Stimulated activated CD4-positive, alpha-beta T cell treated with anti-CD3 and anti-CD28 coated beads, TNF-alpha, amount 100 ng/mL, for 4 hours (primary cell): ENCODE measurements at places on chromosomes 7 and 10.

DNA sequence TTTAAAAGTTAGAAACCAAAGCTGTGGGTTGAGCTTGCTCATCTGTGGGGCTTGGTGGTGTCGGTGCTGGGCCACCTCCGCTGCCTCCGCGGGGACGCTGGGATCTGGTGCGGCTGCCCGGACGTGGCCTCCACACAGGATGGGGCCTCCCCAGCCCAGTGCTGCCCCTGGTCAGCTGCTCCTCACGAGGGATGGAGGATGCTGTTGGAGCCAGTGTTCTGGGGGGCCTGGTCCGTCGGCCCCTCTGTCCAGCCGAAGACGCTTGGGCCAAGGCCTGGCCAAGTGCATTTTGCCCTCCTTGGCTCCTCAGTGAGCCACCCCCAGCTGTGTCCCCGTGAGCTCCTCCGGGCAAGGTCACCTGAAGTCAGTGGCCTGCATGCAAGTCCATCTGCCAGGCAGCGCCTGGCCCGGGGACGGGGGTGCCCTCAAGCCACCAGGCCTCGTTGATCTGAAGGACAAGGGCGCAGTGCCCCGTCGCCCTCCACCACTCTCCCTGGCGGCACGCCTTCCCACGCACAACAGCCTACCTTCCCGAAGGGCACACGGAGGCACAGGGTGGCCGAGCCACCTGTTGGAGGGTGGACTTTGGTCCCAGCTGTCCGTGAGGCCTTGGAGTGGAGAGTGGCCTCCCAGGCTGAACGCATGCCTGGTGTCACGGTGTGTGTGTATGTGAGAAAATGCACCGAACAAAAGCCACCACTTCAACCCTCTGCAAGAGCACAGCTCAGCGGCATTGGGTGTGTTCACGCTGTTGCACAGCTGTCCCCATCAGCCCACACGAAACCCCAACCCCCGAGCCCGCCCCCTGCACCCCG, 27.3 kb downstream of the KNDC1 start:
- no peak for DNase-seq

- DNase-seq = no peak
These were observed 94.4 kb upstream of the SKAP2 start for GRCh38 chr7:26958834-26959233.

DNA sequence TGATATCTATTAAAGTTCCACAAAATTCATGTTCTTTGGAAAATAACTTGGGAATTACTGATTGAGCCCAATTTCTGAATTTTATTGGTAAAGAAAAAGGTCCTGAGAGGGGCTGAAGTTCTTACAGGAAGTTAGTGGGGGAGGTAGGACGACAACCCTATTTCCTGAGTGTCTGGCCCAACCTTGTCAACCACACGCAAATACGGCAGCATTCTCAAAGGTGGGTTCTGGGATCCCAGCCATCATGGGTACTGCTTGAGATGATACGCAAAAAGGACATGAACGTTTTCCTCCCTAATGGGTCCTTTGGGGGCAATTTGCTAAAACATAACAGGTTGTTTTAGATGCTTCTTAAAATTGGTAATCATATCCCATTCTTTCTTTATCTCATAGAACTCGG, 2.7 kb upstream of the PDCD4 start:
- DNase-seq = no peak

DNA sequence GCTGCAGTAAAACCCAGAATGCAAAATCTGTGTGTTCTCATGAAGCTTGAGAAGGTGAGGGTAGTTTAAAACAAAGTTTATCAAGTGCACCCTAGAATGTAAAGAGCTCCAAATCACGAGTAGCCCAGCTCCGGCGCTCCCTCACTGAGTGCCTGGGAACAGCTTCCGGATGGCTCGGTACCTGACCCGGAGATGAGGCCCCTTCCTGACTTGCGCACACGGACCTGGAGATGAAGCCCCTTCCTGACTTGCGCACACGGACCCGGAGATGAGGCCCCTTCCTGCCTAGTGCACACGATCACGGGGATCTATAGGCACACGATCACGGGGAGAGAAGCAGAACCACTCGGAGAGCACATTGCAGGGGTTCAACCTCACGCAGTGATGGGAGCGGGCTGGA, 322.1 kb upstream of the RNF32 start:
- DNase-seq = no peak

DNA sequence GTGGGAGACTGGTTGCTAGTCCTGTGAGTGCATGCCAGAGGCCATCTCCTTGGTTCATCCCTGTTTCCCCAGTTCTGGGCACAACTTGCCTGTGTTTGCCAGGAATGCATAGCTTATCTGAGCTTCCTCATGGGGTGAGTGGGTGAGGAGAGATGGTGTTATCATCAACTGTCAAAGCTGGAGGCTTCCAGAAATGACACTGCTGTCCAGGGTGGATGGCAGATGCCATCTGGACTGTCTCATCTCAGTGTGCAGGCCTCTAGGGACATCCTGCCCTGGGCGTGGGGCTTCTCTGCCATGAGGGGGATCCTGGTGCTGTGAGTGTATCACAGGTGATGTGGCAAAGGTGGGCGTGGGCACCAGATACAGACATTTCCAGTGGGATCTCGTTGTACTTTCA, 328.6 kb downstream of the DPP6 start:
- no peak for DNase-seq

- no peak for DNase-seq
These were observed 33.6 kb downstream of the NKX6-2 start for GRCh38 chr10:132752378-132752777.

- no peak for DNase-seq
These were observed 215.3 kb downstream of the DGKB start for GRCh38 chr7:14687241-14687640.

- DNase-seq = no peak
These were observed 37.7 kb upstream of the ITGB1 start for GRCh38 chr10:32995751-32996150.

DNA sequence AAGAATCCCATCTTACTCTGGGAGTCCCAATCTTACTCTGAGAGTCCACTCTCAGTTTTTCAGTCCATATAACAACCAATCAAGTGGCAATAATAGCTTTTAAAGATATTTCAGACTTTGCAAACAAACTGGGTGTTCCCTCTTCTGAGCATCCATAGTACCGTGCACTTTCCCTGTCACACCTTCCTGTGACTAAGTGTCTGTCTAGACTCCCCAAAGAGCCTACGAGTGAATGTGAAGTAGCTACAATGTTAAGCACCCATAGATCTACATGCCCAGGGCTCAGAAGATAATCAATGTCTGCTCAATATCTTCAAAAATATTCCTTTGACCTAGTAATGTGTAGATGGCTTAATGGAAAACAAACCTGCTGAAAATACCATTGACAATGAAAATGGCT, 95.6 kb upstream of the ASAH2 start:
- DNase-seq = no peak

- no peak for DNase-seq
These were observed 34.3 kb upstream of the PTF1A start for GRCh38 chr10:23157691-23158369.

- no peak for DNase-seq
These were observed 72.3 kb downstream of the CCDC71L start for GRCh38 chr7:106588422-106589197.

DNA sequence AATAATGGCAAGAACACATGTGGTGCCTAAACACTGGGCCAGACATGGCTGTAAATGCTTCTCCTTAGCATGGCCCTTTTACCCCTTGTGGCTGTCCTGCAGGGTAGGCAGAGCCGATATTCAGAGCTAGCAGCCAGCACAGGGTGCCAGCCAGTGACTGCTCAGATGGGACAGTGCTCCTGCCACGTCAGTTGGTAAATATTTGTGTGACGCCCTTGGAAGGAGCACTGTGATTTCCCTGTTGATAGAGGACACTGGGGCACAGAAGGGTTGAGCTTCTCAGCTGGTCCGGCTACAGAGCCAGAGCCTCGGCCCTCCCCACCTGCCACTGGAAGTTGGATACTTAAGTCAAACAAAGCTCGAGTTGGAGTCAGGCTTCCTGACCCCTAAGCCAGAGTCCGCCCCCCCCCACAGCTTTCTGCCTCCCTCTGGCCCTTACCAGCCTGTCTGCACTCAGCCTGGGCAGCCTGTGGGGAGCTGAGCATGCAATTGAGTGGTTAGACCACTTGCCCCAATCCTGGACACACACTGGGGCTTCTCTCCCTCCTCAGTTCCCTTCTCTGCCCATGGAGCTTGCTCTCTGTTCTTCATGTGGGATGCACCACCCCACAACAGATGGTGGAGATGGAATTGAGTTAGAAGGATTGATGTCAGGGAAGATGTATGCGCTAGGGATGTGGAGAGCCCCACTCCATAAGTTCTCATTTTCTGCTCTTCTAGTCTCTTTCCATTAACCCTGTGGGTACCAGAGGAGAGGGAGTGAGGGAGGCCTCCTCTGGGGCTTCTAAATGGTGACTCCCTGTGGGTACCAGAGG, 350.8 kb downstream of the PLXNA4 start:
- DNase-seq = no peak

- no peak for DNase-seq
These were observed 2.9 kb upstream of the ADCYAP1R1 start for GRCh38 chr7:31049005-31049765.

GRCh38 chr10:23975431-23975830, 233.5 kb upstream of the KIAA1217 start:
- no peak for DNase-seq

DNA sequence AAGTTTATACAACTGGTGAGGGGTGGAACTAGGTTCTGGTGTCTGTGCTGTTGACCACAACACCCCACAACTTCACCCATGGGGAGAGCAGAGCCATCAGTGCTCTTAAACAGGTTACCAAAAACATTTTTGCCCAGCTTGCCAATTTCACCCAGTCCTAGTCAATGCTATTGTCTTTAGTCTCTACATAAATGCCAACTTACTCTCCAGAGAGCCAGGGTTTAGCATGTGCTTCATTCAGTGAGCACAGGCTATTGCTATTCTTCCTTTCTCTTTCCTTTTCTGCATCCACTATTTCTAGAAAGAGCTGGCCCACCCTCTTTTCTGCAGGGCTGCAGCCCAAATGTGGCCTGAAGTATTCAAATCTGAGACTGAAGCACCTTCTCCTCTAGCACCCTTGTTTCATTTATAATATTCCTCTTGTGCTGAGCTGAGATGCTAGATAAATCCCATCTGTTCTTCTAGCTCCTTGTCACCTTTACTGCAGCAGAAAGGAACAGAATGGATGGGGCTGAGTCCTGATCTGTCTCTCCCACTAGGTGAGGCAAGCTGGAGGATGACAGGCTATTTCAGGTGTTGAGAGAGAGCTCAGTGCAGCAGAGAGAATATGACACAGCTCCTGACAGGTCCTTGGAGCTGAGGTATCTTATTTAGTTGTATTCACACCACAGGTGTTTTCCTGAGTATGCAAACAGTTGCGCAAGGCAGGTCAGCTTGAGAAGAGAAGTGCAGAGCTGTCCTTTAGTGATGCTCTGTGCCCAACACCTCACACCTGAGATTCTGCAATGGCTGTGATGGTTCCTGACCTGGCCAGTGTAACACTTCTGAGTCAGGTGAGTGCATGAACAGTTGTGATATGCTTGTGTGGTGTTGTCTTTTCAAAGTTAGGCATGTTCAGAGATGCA, 819.2 kb downstream of the CCSER2 start:
- DNase-seq = no peak

DNA sequence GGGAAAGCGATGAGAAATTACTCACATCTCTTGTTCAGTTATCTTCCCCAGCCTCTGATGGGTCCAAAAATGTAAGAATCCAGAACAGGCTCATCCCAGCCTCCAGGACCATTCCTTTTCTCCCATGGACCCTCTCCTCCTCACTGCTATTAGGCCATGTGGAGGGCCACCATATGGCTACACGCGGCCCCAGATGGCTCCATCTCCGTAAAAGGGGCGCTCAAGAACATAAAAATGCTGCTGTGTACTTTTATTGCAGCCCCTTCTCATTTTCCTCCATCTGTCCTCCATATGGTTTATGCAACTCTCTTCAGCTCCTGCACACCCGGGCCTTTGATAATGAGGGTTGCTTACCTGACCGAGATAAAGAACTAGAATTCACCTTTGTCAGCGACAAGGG, 166.2 kb downstream of the RAPGEF5 start:
- DNase-seq = no peak

GRCh38 chr10:117987244-117987909, 59.4 kb downstream of the RAB11FIP2 start:
- no peak for DNase-seq

DNA sequence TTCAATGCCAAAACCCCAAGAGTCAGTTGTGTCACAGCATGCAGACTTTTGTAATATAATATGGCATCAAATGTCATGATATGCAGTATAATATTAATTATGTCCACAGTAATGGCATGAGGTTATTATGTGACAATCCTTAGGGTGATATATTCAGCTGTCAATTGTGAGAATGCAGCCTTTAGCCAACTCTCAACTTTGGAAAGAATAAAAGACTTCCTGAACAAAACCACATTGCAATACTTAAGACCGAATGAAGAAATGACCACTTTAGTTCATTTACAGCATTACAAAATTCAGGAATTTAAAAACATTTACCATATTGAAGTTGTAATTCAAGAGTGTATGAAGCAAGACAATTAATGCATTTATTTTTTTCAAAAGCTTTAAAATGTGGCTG, 45.4 kb downstream of the CPVL start:
- DNase-seq = no peak

DNA sequence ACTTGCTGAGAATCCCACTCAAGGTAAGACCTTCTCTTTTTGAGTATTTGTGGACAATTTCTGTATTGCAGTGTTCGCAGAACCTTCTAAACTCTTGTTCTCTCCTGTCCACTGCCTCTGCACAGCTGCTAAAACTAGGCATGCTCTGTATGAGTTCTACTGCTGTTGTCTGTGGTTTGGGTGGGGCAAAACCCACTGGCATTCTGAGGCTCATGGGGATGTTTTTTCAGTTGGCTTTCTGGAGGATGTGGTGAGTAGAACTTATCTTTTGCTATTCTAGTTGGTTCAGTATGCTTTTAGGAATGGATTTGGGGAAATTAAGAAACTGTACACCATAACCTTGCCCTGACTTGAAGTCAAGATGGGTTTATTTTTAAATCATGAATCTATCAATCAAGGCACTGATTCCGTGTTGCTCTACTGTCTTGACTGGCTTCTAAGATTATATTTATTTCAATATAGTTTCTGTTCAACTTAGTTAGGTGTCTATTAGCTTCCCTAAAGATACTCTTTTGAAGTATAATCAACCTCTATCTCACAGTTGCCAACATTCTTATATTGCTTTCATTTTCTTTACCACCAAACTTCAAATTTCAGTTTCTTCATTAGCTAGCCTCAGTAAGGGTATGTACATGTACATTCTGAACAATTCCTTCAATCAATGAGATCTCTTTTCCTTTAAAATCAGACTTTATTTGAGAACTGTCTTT, 25.0 kb upstream of the C1GALT1 start:
- peak; percentile 26 for DNase-seq

DNA sequence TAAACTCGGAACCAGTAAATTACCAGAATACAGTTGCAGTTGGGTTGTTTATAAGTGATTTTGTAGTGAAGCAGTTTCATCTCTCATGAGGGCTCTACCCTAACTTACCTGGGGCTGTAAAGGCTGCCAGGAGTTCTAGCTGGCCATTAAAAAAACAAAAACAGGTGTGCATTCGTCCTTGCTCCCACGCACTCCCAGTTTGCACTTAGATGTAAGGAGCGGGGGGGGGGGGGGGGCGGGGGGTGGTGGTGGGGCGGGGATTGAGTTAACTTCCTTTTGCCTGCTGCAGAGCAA, 2.3 kb upstream of the PFKFB3 start:
- no peak for DNase-seq
